ENCODE measurements at places on chromosomes 6 and 20.

GRCh38 chr6:90076511-90077415 is 182.5 kb downstream of the GJA10 start:
- no peak for DNase-seq

DNA sequence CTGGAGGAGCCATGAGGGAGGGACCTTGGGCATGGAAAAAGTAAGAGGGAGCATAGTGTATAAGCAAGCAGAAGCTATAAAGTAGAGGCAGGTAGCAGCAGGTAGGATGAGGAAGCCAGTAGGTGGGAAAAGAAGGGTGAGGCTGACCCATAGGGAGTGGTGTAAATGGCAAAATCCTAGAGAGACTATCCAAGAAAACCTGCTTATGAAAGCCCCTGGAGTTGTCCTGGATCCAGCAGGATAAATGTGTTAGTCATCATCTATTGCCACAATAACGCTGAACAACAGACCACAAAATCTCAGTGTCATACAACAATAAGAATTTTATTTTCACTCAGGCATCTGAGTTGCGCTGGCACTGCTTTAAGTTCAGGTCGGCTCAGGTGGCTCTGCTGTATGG is 30.2 kb downstream of the CHD6 start:
- DNase-seq: no peak

- no peak for DNase-seq
These were observed 21.6 kb downstream of the CMTR1 start for GRCh38 chr6:37454420-37455140.

- DNase-seq: no peak
These were observed 86.9 kb downstream of the PLEKHG1 start for GRCh38 chr6:150686566-150686965.
